Fibroblast of the aortic adventitia (primary cell): ENCODE measurements at places on chromosomes 11 and 22. TPM values are rescaled to one million over a fixed set of nuclear protein-coding genes. Genes with fewer than 3 reads are reported as not detected.
A peak's percentile ranks its signal among the peaks of the same experiment; 100 is the strongest.

- no peak for DNase-seq
Measured at GRCh38 chr11:107590460-107591377, at the start of gene ELMOD1. Gene ELMOD1 (plus strand): TSS chr11:107591147. CDS start chr11:107618190, 27,043 bp downstream.

DNA sequence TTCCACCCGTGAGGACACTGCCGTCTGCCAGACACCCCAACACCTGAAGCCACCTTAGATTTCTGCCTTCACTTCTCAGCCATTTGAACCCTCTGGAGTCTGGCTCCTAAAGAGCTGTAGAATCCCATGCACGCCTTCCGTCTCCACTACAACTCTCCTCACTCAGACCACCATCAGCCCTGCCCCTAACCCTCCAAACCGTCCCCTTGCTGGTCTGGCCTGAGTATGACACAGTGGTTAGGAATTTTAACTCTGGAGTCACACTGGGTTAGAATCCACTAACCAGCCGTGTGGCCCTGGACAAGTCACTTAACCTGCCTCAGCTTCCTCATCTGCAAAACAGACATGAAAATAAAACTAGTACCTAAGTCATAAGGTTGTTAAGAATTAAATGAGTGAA, 3.0 kb downstream of the CNIH2 start:
- DNase-seq = no peak

- no peak for DNase-seq
Measured at GRCh38 chr11:76695133-76695532, 24.6 kb upstream of the LRRC32 start.

DNA sequence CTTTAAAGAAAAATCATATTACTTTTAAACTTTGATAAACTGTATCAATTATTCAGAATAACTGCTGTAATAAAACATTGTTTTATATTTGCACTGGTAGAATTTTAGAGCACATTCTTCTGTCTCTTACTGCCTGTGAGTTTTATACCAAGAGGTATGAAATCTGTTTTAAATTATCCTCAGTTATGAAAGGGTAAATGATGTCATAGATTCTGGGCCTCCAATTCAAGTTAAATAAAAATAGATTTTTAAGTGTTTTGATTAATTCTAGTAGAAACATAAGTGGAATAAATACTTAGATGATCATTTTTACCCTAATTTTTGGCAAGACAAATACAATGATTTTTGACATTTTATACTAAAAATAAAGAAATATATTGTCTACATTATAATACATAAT, 93.0 kb downstream of the GUCY1A2 start:
- peak; percentile 52 for DNase-seq

DNA sequence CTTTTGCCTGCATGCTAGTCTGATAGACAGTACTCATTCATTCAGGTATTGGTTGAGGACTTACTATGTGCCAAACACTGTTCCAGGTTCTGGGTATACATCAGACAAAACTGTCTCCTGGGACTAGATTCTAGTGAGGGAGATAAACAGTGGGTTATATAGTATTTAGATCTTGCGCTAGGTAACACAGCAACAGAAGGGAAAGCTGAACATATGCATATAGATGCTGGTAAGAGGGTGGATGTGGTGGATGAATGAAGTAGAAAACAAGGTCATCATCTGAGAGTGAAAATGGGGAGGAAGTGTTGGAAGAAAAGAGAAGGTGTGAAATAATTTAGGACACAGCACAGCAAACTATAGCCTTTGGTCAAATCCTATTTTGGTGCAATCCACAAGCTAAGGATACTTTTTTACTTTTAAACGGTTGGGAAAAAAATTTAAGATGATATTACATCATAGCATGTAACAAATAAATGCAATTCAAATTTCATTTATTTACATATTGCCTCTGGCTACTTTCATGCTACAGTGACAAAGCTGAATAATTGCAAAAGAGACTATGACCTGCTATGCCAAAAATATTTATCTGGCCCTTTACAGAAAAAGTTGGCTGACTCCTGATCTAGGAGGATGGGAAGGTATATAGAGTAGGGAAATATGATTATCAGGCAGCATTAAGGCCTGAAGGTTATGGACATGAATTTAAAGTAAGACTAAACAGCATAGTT, 7.1 kb upstream of the TMEM9B start:
- DNase-seq = no peak

DNA sequence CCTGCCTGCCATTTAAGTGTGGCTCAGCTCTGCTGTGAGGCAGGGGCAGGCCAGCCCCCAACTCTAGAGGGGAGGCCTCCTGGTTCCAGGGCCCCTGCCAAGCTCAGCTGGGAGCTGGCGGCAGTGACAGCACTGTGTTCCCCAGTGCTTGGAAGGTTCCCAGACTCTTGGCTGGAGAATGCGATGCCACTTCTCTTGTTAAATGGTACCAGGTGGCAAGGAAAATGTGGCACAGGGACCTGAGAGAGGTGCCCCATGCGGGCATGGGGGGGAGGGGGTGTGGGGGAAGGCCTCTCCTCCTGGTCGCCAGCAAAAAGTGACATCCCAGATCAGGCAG, 8.4 kb upstream of the TNFRSF13C start:
- DNase-seq = no peak

- DNase-seq = no peak
Measured at GRCh38 chr11:64063777-64064176, 28.0 kb downstream of the FLRT1 start.

DNA sequence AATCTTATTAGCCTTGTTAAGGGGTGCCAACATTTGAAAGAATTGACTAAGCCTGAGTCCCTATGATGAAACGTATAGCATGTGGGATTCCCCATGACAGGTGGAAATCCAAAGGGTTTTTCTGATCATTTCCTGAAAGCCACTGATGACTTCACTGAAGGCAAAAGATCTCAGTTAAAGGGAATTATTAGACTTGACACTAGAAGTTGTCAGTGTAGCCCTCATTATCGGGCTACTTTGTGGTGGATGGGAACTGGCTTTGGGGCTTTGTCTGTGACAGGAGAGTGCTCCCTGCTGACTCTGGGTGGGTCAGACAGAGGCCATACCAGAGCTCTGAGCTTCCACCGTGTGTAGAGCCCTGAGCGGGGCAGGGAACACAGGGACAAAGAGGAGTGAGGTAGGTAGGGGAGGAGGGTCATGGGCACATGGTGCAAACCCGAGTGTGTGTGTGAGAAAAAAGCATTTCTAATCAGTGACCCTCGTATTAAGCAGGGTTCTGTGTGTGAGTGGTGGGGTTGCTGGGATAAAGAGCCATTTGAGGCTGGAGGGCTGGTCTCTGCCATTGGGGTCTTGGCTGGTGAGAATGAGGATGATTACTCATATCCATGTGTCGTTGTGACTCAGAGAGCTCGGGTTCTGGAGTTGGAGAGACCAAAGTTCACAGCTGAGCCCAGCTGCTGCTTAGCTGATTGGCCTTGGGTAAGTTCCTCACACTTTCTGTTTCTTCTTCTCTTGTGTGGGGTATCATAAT, 101.1 kb downstream of the GRIK4 start:
- DNase-seq = no peak

DNA sequence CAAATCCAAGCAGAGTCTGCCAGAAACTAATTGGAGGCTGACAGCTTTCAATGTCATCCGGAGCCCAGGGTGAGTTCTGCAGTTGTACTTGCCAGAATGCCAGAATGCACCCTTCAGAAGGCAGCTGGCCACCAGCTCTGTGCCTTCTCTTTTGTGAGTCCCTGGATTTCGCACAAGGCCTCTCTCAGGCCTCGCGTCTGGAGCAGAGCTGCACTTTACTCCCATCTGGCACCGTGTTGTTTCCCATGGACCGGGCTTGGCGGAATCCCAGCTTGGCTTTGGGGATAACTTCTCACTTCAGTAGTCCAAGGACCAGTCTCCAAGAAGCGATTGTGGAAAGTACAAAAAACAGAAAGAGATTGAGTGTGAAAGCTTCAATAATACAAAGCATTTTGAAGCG, 451.3 kb upstream of the KIRREL3 start:
- no peak for DNase-seq

- DNase-seq = no peak
Measured at GRCh38 chr11:88277349-88277915, 60.1 kb downstream of the CTSC start.

PATE4 gene
- total RNA-seq = not detected in 2 replicates
